CD4-positive, alpha-beta memory T cell (primary cell): ENCODE measurements at places on chromosomes 6 and 20. TPM values are rescaled to one million over a fixed set of nuclear protein-coding genes. Genes with fewer than 3 reads are reported as not detected.

Gene SNX21
- 2.6 TPM for total RNA-seq

Gene OR2W1
- total RNA-seq, result not detected

GRCh38 chr6:21587961-21588480 lies 5.5 kb upstream of the SOX4 start:
- H3K27me3 ChIP-seq, result peaks cover 7% of the 10 kb centered on the region
- H3K36me3 ChIP-seq, result no peaks in the 10 kb centered on the region
- H3K4me3 ChIP-seq, result peak overlapping the region; percentile 73

DNA sequence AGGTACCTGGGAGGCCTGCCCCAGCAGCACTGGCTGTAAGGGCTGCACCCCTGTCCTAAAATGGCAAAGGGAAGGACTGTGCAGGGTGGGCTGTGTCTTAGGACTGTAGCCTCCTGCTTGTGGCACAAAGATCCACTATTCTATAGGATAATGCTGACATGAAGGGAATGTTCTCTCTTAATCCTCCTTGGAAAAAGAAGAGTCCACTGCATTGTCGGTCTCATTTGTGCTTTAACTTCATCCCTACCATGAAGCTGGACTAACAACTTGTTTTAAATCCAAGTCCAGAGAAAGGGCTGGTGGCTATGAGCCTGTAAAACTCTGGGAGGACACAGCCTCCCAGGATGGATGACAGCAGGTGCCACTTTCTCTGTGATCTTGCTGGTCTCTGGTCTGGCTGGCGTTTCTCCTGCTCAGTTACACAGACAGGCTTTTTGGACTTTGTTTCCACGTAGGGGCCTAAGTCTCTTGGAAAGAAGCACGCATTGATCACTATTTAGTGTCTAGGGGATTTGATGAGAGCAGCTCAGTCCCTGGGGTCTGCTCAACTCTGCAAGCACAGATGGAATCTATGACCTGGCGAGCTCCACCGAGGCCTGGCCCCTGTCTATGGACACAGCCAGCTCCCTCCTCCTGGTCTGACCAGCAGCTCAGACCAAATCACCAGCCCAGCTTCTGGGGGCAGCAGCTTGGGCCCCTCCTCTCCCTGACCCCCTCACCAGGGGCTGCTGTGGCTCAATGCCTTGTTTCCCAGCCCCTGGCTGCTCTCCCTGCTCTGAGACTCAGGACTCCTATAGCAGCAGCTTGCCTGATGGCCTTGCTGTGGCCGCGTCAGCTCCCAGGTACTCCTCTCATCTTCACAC lies 4.8 kb downstream of the CST3 start:
- H3K27ac ChIP-seq, result no peak overlapping the region
- H3K36me3 ChIP-seq, result no peaks in the 10 kb centered on the region
- no peak overlapping the region for H3K4me3 ChIP-seq
- no peaks in the 10 kb centered on the region for H3K4me1 ChIP-seq
- DNase-seq, result no peak

- H3K4me1 ChIP-seq, result peaks cover 35% of the 10 kb centered on the region
- H3K27me3 ChIP-seq, result no peaks in the 10 kb centered on the region
- H3K27ac ChIP-seq, result no peak overlapping the region
Measured at GRCh38 chr20:32474717-32474966, 110.5 kb downstream of the NOL4L start.

Gene GFRAL
- total RNA-seq, result not detected

GRCh38 chr6:158536084-158536890 lies 23.6 kb upstream of the TMEM181 start:
- peaks cover 11% of the 10 kb centered on the region for H3K4me1 ChIP-seq
- H3K36me3 ChIP-seq, result no peaks in the 10 kb centered on the region
- no peaks in the 10 kb centered on the region for H3K27me3 ChIP-seq
- H3K27ac ChIP-seq, result no peak overlapping the region

GRCh38 chr6:21967056-21967974 lies 329.5 kb downstream of the PRL start:
- no peak overlapping the region for H3K4me3 ChIP-seq
- no peak for DNase-seq
- no peaks in the 10 kb centered on the region for H3K4me1 ChIP-seq
- H3K36me3 ChIP-seq, result no peaks in the 10 kb centered on the region

DNA sequence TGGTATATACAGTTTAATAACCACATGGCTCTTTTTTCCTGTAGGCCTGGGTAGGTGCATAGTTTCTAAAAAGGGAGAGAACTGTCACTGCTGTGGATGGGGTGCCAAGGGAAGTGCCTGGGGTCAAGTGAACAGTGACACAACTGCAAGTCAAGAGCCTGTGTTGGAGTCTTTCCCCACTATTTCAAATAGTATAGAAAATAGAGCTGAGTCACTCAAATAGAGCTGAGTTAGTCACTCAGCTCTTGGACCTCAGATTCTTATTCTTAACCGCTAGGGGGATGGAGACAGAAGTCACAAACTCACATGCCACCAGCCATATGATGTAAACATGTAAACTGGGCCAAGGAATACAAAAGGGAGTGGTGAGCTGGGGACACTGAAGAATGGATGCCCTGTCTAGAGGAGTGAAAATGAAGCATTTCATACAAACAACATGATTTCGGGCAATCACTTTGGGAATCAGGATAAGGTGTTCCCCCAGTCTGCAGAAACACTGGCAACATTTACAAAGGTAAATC lies 2.1 kb downstream of the NQO2 start:
- H3K27me3 ChIP-seq, result no peaks in the 10 kb centered on the region
- H3K27ac ChIP-seq, result no peak overlapping the region
- peaks cover 13% of the 10 kb centered on the region for H3K36me3 ChIP-seq
- H3K4me3 ChIP-seq, result no peak overlapping the region
- peak; percentile 56 for DNase-seq

- no peaks in the 10 kb centered on the region for H3K27me3 ChIP-seq
- H3K27ac ChIP-seq, result no peak overlapping the region
- no peak for DNase-seq
- H3K4me3 ChIP-seq, result no peak overlapping the region
Measured at GRCh38 chr6:95768539-95768938, 191.2 kb downstream of the MANEA start.

- H3K27me3 ChIP-seq, result no peaks in the 10 kb centered on the region
- H3K27ac ChIP-seq, result no peak overlapping the region
Measured at GRCh38 chr6:16514249-16514648, 247.0 kb downstream of the ATXN1 start.

GRCh38 chr20:16314320-16314719 lies 258.9 kb downstream of the KIF16B start:
- no peak for DNase-seq
- no peak overlapping the region for H3K27ac ChIP-seq
- H3K36me3 ChIP-seq, result no peaks in the 10 kb centered on the region
- H3K4me3 ChIP-seq, result no peak overlapping the region
- H3K4me1 ChIP-seq, result no peaks in the 10 kb centered on the region

DNA sequence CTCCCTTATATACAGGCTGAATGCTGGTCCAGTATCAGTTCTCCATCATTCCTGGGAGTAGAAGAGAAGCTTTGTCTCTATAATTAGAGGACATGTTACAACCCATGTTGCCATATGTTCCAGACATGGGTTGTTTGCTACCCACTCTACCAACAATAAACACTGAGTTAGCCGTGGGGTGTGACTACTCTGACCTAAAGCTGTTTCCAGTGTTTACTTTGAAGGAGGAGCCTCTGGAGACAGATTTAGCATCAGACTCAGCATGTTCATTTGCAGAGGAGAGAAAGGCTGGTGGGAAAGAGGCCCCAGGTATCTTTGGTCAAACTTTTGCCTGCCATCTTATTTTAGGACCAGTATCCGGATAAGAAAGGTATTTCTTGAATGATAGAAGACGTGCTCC lies 157.9 kb upstream of the SNX9 start:
- H3K27ac ChIP-seq, result no peak overlapping the region
- DNase-seq, result no peak
- H3K4me1 ChIP-seq, result no peaks in the 10 kb centered on the region
- no peak overlapping the region for H3K4me3 ChIP-seq
- H3K36me3 ChIP-seq, result no peaks in the 10 kb centered on the region

Gene CCN6
- total RNA-seq, result not detected

GRCh38 chr6:56419191-56419590 lies 171.8 kb upstream of the COL21A1 start:
- DNase-seq, result no peak
- no peak overlapping the region for H3K4me3 ChIP-seq

GRCh38 chr6:37659561-37659960 lies 38.1 kb downstream of the MDGA1 start:
- H3K27ac ChIP-seq, result no peak overlapping the region
- no peak for DNase-seq
- no peaks in the 10 kb centered on the region for H3K4me1 ChIP-seq
- no peak overlapping the region for H3K4me3 ChIP-seq
- no peaks in the 10 kb centered on the region for H3K36me3 ChIP-seq
- H3K27me3 ChIP-seq, result no peaks in the 10 kb centered on the region

DNA sequence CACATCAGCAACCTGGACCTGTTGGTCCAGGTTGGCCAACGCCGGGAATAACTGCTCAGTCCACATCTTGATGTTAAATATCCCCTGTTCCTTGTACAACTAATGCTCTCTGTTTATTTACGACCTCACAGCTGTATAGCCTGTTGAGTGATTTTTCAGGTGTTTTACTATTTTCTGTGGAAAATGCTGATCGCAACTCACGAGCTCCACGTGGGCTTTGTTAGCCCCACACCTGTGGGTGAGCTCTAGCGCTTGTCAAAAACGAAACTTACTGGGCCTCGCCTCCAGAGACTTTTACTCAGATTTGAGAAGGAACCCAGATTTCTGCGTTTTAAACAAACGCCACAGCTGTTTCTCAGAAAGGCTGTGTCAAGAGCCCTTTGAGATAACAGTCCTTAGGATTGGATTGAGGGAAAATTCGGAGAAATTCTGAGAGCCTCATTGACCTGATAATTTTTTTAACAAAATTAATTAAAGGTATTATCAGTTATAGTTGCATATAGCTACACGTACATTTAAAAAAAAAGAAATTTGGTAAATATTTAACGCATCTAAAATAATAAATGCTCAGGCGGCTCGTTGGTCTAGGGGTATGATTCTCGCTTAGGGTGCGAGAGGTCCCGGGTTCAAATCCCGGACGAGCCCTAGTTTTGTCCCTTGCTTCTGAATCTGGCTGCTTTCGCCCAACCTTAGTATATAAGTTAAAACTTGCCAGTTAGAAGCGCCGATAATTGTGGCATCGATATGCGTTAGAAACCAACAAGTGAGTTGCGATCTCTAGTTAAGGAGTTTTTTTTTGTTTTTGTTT lies 16.7 kb downstream of the HMGN4 start:
- H3K4me1 ChIP-seq, result peaks cover 27% of the 10 kb centered on the region
- no peaks in the 10 kb centered on the region for H3K27me3 ChIP-seq
- peak; percentile 65 for DNase-seq
- no peaks in the 10 kb centered on the region for H3K36me3 ChIP-seq

Gene PLCB1
- total RNA-seq, result 9.6 TPM

Gene NFKBIL1
- 9.8 TPM for total RNA-seq

Gene VSX1
- total RNA-seq, result not detected

Gene HLA-DQA1
- 5.8 TPM for total RNA-seq

DNA sequence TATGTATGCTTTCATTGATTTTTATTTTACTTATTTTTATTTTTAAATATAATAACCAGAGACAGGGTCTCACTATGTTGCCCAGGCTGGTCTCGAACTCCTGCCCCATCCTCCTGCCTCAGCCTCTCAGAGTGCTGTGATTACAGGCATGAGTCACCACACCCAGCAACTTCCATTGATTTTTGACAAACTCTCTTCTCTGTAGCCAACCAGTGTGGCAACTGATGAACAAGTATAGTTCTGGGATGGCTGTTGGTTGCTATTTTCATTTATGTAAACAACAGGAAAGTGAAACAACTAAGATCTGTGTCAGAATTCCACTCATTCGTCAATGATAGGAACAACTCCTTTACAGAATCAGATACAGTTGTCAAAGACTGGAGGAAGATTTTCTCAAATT lies 356.7 kb upstream of the JARID2 start:
- H3K27me3 ChIP-seq, result no peaks in the 10 kb centered on the region
- H3K4me3 ChIP-seq, result no peak overlapping the region
- H3K36me3 ChIP-seq, result no peaks in the 10 kb centered on the region
- no peak for DNase-seq
- no peak overlapping the region for H3K27ac ChIP-seq
- no peaks in the 10 kb centered on the region for H3K4me1 ChIP-seq

GRCh38 chr6:104704191-104704590 lies 155.5 kb downstream of the HACE1 start:
- no peak for DNase-seq
- H3K4me1 ChIP-seq, result peaks cover 35% of the 10 kb centered on the region
- H3K27me3 ChIP-seq, result no peaks in the 10 kb centered on the region
- no peak overlapping the region for H3K27ac ChIP-seq
- no peak overlapping the region for H3K4me3 ChIP-seq
- H3K36me3 ChIP-seq, result no peaks in the 10 kb centered on the region

DNA sequence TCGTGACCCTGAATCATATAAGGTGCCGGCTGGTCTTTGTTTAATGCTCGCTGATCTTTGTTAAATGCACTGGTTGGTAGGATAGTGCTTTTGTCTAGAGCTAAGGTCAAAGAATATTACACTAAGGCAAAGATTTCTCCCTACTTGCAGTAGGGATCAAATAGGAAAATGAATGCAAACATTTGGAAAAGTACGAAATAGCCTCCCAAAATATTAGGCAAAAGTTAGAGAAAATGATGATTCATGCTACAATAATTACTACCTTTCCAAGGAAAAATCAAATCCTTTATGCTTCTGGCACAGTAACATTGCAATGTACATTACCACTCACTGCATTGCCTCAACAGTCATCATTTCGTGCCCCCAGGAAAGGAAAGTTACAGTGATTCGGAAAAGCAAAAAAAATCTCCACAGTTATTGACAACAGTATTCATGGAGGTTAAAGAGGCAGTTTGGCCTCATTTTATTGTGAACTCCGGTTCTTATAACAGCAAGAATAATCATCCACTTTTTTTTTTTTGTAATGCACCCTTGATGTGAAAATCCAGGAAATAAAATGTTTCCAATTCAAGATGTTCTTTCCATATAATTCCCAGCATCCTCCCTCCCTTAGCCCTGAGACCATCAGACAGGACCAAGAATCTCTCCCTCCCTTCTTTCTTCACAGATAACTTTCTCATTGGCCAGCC lies 61.7 kb upstream of the ZMYND8 start:
- H3K36me3 ChIP-seq, result no peaks in the 10 kb centered on the region
- H3K4me1 ChIP-seq, result peaks cover 29% of the 10 kb centered on the region
- DNase-seq, result no peak
- no peaks in the 10 kb centered on the region for H3K27me3 ChIP-seq
- H3K27ac ChIP-seq, result no peak overlapping the region
- H3K4me3 ChIP-seq, result no peak overlapping the region

GRCh38 chr20:51526106-51526470 lies 16.4 kb downstream of the NFATC2 start:
- H3K36me3 ChIP-seq, result peaks cover 18% of the 10 kb centered on the region
- H3K4me1 ChIP-seq, result peaks cover 70% of the 10 kb centered on the region
- DNase-seq, result no peak
- peak overlapping the region; percentile 57 for H3K27ac ChIP-seq
- H3K27me3 ChIP-seq, result no peaks in the 10 kb centered on the region

DNA sequence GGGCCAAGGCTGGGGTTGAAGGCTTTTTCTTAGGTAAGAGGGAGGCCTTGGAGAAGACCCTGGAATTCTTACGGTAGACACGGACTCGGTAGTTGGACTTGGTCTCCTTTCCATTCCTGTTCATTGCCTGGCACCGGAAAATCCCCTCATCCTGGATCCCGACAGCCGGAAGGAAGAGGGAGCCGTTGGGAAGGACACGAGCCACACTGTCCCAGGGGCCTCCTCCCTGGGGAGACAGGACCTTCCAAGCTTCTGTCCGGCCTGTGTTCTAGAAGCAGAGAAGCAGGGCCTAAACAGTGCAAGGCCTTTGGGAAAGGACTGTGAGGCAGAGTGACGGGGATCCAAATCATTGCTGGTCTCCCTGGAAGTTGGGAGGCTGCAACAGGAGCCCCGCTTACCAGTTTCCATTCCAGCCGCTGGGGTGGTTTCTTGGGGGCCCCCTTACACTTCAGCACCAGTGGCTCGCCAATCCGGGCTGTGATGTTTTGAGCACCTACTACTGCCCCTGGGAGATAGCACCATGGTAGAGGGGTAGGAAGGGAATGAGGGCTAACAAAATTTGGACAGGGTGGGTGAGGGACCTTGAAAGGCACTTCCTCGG lies 470 bp downstream of the AGER start:
- H3K27ac ChIP-seq, result peak overlapping the region; percentile 70
- no peak overlapping the region for H3K4me3 ChIP-seq
- DNase-seq, result no peak
- no peaks in the 10 kb centered on the region for H3K27me3 ChIP-seq
